ENCODE measurements at places on chromosomes 6 and 20.

DNA sequence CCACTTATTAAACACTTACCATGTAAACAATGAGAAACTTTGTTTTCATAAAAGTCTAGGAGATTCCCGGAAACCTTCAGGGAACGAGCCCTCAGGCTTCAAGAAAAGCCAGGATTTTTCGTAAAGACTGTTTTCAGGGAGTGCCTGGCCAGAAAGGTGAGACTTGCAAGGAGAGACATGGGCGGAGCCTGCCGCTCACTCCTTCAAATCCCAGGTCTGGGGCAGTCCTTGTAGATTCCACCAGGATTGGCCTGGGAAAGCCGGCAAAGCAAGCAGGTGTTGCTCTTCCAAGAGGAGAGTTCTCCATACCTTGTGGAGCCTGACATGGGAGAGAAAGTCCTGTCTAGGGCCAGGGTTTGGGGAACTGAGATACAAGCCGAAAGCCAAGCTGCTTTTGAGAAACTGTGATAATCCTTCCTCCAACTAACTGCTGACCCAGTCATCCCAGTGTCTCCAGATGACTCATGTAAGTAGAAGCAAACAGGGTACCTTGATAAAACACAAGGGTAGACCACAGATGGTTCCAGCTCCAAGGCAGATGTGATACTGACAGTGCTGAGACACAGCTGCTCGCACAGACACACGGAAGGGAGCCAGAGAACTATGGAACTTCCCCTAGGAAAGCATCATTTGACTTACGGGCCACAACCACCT is 69.4 kb upstream of the NAA20 start:
- DNase-seq, result no peak

DNA sequence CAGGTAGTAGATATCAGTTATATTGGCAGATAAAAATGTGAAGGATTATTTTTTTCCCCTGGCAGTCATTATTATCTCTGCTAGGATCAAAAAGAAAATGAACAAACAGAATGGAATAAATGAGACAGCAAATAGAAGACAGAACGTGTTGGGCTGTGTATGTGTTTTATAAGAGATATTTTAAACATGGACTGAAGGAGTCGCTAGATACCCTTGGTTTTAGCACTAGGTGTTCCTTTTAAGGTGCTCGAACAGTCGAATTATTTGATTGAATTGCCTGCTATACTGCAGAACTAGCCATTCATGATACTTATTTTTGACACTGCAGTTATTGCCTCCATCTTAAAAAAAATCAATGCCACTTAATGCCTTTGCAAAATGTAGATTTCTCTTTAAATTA is 3.7 kb downstream of the GRIK2 start:
- no peak for DNase-seq

- DNase-seq, result no peak
These were observed 155.1 kb upstream of the ENPP5 start for GRCh38 chr6:46325561-46326530.

DNA sequence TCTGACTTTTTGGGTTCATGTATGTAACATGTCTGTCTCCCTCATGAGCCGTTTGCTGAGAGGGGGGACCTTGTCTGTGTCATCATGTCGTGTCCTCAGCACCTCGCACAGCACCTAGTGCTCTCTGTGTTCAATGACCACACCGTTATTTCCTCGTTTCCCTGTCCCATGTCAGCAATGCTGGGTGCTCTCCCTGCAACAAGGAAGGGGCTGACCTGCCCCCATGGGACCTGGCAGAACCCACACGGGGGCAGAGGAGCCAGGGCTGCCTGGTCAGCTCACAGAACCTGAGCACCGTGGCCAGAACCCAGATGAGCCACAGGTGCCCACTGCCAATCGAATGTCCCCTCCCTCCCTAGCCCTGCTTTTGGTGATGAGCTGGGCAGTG is 7.3 kb downstream of the ADA start:
- no peak for DNase-seq

DNA sequence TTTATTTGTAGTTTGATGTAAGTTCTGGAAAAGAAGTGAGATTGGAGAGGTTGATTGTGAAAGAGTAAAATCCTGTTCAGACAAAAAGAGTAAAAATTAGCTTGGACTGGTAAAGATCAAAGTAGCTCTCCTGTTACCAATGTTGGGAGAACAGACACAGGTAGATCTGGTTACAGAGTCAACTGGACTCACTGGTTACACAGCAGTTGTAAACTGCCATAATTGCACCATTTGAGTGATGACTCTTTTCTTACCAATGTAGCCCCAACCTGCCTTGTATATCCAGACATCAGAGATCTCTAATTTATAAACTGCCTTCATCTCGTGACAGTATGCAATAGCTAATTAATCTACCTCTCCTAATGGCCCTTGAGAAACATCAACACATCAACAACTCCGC is 165.6 kb upstream of the PRSS16 start:
- no peak for DNase-seq

- no peak for DNase-seq
These were observed 27.8 kb downstream of the PAQR8 start for GRCh38 chr6:52389626-52390360.

DNA sequence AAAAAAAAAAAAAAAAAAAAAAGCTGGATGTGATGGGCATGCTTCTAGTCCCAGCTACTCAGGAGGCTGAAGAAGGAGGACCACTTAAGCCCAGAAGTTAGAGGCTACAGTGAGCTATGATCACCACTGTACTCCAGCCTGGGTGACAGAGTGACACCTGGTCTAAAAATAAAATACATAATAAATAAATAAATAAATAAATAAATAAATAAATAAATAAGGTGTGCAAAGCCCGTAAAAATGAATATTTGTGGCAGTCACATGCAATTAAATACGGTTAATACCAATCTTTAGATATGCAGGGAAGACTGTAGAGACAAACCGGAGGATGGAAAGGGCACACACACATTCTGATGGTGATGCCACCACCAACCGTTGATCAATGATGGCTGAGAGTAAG is 26.2 kb downstream of the IL22RA2 start:
- DNase-seq, result no peak

DNA sequence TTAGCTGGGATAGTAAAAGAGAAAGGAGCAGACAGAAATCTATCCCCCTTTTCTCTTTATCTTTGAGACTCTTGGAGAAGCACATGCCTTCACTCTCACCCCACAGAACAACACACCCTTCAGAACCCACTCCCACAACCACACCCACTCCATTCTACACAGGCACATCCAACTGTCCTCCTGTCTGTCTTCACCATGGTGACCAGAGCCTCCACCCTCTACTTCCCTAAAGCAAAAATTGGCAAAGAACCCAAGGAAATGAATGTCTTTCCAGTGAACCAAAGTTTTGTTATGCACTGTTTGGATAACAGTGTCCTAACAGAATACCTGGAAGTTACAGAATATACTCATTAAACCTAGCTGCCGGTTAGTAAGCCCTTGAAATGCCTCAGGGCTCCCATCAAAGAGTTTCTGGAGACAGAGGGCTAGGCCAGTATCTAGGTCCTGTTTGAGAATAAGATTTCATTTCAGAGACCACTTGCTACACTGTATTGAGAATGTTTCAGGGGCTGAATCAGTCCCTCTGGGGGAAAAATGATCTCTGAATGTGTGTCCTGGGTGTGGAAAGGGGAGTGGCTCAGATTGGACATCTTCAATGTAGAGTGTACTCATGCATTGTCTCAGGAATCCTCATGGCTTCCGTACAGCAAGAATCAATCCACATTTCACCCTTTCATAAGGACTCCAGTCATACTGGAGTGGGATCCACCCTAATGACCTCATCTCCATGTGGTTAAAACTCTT is 101.1 kb downstream of the LY86 start:
- no peak for DNase-seq

GRCh38 chr6:145067430-145067829 is 667.9 kb downstream of the EPM2A start:
- no peak for DNase-seq

DNA sequence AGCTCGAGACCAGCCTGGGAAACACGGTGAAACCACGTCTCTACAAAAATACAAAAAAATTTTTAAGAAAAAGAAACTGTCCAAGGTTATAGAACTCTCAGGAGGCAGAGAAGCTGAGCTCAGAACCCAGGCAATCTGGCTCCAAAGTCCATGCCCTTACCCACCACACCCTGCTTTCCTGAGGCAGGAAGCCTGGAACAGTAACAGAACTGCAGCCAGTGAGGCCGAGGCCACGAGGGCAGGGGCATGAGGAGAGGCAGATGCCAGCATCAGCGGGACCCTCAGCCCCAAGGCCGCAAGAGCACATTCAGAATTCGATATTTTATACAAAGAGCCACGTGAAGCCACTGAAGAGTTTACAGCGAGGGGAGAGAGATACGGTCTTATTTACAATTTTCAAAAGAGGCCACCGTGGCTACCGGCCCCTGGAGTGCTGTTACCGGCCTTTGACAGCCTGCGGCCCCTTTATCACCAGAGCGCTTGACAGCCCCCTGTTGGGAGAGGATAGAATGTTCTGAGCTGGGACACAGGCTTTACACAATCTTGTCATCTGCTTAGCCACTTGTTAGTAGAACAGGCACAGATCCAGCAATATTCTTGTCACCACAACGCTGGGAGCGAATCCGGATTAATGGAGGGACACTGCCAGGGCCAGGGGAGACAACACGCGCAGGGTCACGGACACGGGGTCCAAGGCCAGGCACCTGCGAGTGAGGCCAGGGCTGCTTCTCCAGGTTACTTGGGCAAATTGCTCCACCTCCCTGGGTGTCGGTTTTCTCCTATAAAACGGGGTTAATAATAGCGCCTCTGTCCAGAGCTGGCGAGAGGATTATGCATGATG is 5.6 kb downstream of the SPATA2 start:
- no peak for DNase-seq

DNA sequence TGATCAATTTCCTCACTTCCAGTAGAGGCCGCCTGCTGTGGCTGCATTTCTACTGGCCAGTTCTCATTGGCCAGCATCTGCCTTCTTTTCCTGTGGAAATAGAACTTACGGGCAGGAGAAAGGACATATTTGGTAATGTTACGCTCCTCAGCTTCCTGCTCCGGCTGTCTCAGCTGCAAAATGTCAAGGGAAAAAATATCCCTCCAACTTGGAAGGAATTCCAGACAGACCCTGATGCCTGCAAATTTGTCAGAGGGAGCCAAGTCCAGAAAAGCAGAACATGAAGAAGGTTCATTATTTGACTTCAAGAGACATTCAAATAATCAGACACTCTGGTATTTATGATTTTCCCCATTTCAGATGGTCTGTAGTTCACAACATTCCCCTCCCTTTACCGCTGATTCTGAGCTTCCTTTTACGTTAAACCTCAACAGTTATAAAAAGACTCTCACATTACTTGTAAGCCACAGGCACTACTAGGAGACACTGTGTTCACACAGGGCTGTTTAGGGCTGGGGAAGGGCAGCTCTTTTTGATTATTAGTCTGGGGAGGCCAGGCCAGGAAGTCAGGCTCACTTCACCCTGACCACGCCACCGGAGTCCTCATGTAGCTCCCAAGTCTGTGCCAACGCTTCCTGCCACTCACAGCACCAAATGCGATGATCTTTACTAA is 179.6 kb upstream of the CCN2 start:
- DNase-seq, result no peak

GRCh38 chr6:149094156-149094555 is 223.4 kb upstream of the TAB2 start:
- no peak for DNase-seq

- DNase-seq, result no peak
These were observed 188.8 kb upstream of the TBX18 start for GRCh38 chr6:84953111-84953755.

DNA sequence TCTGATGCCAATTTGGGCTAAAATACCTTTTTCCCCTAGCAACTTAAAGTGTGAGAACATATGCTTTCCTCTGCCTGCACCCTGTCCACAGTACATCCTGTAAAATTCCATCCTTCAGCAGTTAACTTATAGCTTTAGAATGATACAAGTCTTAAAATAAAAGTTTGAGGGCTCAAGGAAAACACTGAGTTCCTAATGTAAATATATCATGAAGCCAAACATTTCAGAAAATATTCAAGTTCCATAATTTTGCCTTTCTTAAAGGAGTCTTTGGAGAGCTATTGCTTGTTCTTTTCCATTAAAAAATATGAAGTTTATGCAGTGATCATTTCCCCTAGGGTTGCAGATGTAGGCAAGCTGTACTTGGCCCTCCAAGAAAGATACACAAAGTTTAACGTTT is 303.8 kb downstream of the COL12A1 start:
- DNase-seq, result no peak

GRCh38 chr6:63268574-63268973 is 51.2 kb downstream of the LGSN start:
- DNase-seq, result no peak

- no peak for DNase-seq
These were observed 476.3 kb downstream of the PRKN start for GRCh38 chr6:162251257-162251656.

DNA sequence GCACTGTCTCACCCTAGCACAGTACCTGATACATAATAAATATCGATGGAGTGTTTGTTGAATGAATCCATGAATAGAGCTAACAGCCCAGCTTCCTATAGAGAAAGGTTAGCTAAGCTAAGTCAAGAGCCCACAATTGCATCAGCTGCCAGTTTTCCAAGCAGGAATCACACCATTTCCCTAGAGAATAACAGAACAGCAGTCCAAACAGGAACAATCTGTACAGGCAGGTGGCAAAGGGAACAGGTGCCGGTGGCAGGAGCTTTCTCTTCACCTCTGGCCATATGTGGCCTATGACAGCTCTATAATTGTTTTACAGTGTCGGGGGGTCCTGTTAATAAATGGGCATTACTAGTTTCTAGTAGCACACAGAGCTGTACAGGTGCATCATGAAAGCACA is 38.8 kb downstream of the ISM1 start:
- no peak for DNase-seq

DNA sequence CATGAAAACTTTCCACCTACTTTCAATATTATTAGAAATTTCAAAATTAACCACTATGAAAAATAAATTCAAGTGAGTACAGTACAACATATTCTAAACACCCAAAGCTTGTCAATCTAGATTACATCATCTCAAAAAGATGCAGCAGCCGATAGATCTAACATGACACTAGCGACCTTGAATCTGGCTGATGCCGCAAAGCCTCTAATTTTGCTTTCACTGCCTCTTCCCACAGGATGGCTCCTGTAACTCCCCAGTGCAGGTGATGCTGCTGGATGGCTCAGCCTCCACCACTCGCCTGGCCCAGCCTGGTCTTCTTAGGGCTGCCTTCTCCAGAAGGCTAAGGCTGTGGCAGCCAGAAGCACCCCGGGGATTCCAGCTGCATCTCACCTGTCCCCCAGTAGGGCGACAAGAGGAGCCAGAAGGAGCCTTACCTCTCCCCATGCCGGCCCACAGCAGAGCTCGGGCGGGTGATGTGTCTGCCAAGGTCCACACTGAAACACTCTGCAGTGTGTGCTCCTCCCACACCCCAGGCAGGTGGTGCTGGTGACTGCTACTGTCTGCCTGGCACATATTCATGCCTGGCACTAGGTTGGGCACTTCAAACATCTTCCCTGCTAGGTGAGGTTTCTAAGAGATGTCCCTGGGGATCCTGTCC is 82.1 kb downstream of the SLC23A2 start:
- no peak for DNase-seq

GRCh38 chr6:51199105-51199552 is 380.5 kb downstream of the TFAP2B start:
- peak; percentile 25 for DNase-seq

All from D341Med (cell line).